EH (cell line): ENCODE measurements at places on chromosomes 6 and 20.

DNA sequence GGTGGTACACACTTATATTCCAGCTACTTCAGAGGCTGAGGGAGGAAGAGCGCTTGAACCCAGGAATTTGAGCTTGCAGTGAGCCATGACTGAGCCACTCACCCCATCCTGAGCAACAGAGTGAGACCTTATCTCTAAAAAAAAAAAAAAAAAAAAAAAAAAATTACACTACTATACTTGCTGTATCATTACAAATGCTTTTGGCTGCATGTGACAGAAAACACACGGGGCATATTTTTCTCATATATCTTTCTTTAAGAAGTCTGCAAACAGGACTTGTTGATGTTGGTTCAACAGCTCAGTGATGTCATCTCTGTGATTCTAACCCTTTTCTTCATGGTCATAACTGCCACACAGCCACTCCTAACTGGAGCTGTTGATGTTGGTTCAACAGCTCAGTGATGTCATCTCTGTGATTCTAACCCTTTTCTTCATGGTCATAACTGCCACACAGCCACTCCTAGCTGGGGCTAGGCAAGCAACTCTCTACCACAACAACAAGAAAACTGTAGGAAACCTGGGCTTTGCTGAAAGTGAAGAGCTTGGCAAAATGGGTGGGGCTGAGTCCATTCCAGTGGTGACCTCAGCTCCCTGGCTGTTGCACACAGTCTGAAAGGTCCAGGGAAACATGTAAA lies 19.8 kb downstream of the MTFR2 start:
- DNase-seq = no peak

- DNase-seq = no peak
Observed at GRCh38 chr6:105443941-105444340, 41.1 kb upstream of the PREP start.

DNA sequence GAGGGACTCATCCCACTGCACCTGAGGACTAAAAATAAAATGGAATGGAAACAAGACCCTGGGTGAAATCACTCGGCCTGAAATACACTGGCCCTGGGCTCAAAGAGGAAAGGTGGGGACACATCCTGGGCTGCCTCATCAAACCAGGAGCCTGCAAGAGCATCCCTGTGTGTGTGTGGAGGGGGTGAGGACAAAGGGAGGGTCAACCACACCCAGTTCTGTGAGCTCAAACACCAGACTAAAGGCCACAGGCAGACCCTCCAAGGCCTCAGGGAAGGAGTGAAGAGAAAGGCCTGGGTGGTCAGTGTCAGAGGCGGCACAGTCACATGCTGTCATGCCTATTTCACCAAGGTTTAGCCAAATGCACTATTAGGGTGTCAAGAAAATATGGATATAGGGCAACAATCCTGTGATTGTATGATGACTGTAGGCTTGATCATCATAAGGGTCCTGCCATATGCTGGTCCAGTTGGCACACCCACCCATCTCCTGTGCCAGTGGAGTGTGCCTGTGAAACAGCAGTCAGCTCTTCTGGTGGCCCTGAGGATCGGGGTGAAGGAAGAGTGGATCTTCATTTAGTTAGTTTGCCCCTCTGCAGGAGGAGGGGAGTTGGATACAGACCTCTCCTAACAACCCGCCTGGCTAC lies 28.9 kb downstream of the SRSF3 start:
- no peak for DNase-seq

GRCh38 chr20:47654370-47654769 lies 130.9 kb downstream of the SULF2 start:
- no peak for DNase-seq

DNA sequence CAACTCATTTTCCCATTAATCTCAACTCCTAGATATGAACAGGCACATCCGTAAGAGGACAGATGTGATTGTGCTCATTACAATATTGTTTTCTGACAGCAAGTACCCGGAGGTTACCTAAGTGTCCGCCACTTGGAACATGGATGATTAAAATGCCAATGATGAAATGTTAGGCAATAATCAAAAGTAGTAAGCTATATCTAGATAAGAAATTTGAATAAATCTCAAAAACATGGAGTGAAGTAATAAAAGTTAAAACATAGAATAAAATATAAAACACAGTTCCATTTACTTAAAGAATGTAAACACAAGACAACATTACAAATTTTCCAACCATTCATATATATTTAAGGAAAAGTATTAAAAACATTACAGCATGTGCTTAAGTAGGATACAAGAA lies 59.2 kb upstream of the LY86 start:
- DNase-seq = no peak

DNA sequence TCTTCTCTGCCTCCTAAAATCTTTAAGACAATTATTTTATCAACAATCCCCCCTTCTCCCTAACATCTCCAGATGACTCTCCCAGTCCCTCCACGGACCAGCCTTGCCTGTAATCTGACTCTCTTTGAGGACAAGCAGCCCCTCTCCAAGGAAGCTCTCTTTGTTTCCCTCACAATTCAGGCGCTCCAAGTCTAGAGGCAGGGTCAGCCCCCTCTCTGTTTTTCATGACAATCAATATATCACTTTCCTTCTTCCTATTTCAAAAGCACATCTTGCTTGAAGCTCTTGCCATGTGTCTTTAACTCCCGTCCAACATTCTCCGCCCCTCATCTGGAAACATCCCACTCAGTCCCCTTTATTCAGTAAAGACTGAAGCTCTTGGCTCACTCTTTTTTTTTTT lies 393.4 kb upstream of the SULF2 start:
- no peak for DNase-seq

GRCh38 chr20:54389596-54390280 lies 85.7 kb upstream of the DOK5 start:
- DNase-seq = no peak

GRCh38 chr6:44074439-44074812 lies 52.8 kb downstream of the MRPL14 start:
- DNase-seq = peak; percentile 85

- no peak for DNase-seq
Observed at GRCh38 chr6:39725632-39725997, 407 bp upstream of the KIF6 start.

GRCh38 chr6:160667639-160668481 lies 3.8 kb upstream of the LPA start:
- no peak for DNase-seq

DNA sequence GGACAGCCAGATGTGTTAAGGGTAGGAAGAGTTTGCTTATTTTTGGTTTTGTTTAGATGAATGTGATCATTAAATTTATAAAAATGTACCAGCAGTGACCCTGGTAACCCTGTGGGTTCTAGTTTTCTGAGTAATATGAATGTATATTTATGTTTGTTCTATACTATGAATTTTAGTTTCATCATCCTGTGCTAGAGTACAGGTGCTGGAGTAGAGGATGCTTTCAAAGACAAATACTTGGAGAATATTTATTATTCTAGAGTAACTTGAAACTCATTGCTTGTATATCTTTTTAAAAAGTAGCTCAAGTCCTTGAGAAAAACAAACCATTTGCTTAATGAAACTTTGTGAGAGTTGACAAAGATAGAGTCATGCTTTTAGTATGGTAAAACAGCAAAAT lies 7.8 kb downstream of the LRRC1 start:
- no peak for DNase-seq

- DNase-seq = no peak
Observed at GRCh38 chr20:36611625-36612024, 6.0 kb downstream of the RAB5IF start.

GRCh38 chr6:36376742-36377141 lies 10.7 kb downstream of the ETV7 start:
- DNase-seq = no peak

DNA sequence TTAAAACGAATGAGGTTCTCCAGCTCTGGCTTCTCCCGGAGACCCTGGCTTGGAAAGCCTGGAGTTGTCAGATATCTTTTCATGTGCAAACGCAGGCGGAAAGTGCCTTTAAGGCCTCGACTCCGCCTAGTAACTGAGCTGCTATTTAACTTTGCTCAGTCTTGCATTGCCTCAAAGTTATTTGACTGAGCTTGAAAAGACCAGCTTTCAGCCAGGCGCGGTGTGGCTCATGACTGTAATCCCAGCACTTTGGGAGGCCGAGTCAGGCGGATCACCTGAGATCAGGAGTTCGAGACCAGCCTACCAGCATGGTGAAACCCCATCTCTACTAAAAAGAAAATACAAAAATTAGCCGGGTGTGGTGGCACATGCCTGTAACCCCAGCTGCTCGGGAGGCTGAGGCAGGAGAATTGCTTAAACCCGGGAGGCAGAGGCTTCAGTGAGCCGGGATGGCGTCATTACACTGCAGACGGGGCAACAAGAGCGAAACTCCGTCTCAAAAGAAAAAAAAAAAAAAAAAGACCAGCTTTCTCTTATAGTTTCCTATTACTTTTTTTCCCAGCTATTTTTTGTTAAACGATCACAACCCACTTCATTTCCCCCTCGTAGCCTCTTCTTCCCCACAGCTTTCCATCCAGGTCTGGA lies 1.9 kb downstream of the GCNT2 start:
- DNase-seq = no peak

- no peak for DNase-seq
Observed at GRCh38 chr6:89268776-89269175, 46.3 kb downstream of the GABRR2 start.

DNA sequence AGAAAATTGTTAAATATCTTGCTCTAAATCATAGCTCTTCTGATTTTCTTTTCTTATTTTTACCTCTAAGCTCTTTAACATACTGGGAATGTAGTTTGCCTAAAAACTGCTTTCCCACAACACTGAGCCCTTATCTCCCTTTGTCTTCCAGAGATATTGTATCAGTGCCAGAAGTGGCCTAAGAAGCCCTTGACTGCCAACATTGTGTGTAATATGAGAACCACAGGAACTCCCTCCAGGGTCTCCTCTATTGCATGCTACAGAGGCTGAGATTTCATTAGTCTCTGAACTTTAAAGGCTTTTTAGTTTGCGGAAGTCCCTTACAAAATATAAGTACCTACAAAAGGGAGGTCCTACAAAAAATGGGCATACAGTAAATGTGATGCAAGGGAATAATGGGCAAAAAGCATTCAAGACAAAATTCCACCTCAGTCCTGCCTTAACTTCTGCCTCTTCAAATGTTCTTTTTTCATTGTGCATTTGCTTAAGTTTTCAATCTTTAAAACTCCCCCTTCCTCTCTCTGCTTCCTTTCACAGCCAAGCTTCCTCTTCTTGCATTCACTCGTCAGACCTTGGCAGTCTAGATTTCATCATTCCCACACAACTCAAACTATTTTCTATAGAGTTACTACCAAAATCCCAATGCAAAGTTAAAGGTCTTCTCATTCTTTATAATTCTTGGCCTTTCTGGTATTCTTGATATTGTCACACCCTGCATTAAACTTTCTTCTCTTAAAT lies 76.5 kb downstream of the ADGRG6 start:
- DNase-seq = peak; percentile 87

DNA sequence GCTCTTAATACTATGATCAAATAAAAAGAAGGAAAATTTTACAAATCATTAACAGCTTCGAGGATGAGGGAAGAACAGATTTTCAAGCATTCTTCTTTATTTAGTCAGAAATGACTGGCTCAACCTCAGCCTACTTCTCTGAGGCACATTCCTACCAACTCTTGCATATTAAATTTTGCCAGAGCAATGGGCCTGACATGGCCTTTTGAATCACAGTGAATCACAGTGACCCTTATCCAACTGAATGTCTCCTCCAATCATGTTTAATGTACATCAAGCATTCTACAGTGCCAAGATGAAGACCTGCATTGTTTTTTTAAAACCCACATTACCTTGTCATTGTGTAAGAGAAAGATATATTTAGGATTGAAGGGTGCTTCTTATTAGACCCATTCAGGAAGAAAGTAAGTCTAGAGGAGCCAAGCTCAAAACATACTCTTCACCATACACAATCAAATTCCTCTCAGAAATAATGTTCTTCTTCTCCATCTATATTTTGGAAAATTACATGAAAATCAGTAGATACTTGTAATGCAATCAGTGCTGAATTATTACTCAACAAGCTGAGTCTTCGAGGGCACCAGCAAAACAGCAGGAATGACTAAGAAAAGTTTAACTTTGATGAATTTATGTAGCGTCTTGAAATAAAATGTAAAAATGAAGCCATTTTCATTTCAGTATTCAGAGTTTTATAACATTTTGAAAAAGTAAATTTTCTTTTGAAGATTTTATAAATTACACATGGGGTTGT lies 44.1 kb upstream of the MOXD1 start:
- DNase-seq = peak; percentile 95

GRCh38 chr20:59421920-59422637 lies 121.7 kb downstream of the EDN3 start:
- no peak for DNase-seq

DNA sequence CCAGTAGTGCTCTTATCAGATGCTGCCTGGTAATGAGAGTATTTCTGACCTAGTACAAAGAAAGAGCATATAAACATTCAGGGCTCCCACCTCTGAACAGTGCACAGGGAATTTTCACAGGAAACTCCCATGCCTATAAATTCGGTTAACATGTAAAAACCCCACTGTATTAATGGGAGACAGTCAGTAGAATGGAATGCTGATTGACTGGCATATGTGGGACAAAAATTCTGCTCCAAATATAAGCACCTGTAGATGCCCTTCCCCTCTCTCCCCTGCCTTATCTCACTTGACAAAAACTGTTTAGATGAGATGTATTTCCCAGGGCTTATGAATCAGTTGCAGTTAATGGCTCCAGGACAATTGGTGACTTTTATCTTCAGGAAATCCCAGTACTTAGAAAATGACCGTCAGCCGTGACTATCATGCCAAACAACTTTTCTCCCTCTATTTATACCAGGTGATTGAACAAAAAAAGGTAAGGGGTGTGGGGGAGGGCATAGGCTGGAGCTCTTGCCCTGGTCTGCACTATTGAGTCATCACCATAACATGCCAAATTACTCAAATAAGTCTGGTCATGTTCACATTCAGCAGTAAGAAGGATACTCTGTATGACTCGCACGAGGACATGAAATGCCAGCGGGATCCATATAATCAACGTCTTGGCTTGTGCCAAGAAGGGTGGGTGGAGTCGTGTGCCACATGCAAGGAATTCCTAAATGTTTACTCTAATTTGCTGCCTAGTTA lies 176.4 kb upstream of the BMP2 start:
- peak; percentile 74 for DNase-seq

- DNase-seq = peak; percentile 61
Observed at GRCh38 chr6:30411515-30412207, 66.7 kb downstream of the RPP21 start.

DNA sequence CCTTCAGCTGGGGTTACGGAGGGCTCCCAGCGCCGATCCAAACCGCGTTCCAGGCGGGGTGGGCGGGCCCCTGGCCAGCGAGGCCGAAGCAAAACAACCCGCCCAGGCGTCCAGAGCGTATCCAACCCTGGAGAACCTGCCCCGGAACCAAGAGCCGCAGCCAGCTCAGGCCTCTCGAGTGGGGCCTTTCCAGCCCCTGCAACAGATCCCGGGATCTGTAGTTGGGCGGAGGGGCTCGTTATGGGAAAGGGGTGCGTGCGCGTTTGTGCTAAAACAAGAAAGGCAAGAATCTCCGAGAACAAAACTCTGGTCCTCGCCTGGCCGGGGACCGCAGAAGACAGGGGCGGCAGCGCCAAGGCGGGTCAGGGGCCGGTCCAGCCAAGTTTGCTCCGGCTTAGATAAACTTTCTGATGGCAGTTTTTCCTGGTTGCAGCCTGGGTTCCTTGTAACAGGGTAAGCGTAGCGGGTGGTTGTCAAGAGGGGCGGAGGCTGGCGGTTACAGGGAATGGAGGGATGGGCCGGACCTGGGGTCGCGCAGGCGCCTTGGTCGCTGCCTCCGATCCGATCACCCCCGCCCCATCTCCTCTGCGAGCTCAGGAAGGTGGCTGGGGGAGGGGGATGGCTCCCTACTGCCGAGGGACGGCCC lies 448 bp upstream of the RIN2 start:
- DNase-seq = peak; percentile 93
